Neuronal stem cell (in vitro differentiated cells): ENCODE measurements at places on chromosomes 3 and 15.

DNA sequence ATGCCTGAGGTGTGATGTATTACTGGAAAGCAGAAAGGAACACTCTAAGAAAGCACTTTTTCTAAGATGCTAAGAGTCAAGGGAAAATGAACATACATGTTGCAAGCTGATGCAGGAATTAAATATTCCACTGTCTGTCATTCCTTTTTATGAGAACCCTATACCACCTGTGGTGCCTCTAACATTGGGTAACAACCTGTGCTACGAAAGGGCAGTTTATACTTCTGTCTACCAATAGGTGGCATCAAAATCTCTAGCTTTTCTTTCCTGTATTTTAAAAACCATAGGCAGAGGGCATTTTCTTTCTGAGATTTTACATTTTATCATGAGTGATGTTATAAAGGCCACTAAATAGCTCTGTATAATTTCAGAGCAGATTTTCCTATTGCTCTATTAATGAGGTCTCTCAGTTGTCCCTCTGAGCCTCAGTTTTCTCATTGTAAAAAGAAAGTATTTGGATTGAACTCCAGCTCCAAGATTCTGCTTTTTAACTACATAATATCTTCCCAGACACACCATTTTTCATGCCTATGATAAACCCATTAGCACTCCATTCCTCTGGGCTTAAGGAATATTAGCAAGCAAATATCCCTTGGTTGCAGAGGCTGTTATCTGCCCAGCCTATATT, 3.5 kb upstream of the CPNE4 start:
- DNase-seq = no peak

DNA sequence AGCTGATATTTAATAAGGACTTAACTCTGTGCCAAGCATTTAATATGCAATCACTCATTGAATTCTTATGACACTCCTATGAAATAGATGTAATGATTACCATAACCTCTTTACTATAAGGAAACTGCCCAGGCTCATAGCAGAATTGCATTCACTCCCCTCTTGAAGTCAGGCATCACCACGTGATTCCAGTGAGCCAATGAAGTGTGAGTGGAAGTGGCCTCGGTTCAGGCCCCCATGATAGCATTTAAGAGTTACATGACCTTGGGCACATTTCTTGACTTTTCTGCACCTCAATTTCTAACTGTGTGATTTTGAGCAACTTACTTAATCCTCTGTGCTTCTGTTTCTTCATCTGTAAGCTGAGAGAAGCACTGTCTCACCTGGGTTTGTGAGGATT, 62.8 kb upstream of the CLDN18 start:
- DNase-seq = no peak

DNA sequence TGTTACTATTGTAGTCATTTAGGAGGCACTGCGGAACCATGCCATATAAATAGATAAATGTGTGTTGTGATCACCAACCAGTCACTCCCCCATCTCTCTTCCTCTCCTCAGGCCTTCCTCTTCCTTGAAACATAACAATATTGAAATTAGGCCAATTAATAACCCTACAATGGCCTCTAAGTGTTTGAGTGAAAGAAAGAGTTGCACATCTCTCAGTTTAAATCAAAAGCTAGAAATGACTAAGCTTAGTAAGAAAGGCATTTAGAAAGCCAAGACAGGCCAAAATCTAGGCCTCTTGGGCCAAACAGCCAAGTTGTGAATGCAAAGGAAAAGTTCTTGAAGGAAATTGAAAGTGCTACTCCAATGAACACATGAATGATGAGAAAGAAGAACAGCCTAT, 8.1 kb upstream of the DNASE1L3 start:
- no peak for DNase-seq

- DNase-seq = no peak
Observed at GRCh38 chr3:126109146-126109879, 25.4 kb upstream of the SLC41A3 start.

DNA sequence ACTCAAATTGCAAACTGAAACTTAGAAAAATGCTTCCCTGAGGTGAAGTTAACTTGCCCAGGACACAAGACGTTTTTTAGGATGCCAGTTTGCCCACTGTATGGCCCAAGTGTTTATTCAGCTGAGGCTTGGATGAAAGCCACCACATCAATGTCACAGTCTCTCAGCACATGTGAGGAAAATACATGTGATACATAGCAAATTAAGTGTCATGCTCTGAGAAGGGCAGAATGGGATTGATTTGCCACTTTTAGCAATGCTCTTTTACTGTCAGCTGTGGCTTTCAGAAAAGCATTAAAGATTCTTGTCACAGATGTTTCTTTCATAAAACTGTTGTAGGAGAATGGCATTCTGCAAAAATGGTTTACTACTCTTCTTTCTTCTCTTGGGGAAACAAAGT, 165.5 kb downstream of the ZIC1 start:
- DNase-seq = no peak

GRCh38 chr3:45409921-45410320, 21.5 kb downstream of the LARS2 start:
- DNase-seq = no peak

DNA sequence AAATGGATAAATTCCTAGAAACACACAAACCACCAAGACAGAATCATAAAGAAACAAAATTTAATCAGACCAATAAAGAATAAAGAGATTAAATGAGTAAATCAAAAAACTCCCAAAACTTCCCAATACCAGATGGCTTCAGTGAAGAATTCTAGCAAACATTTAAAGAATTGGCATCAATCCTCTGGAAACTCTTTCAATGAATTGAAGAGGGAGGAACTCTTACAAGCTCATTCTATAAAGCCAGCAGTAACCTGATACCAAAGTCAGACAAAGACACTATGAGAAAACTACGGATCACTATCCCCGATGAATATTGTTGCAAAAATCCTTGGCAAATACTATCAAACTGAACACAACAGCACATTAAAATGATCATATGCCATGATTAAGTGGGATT, 81.9 kb upstream of the SLCO2A1 start:
- DNase-seq = peak; percentile 12

DNA sequence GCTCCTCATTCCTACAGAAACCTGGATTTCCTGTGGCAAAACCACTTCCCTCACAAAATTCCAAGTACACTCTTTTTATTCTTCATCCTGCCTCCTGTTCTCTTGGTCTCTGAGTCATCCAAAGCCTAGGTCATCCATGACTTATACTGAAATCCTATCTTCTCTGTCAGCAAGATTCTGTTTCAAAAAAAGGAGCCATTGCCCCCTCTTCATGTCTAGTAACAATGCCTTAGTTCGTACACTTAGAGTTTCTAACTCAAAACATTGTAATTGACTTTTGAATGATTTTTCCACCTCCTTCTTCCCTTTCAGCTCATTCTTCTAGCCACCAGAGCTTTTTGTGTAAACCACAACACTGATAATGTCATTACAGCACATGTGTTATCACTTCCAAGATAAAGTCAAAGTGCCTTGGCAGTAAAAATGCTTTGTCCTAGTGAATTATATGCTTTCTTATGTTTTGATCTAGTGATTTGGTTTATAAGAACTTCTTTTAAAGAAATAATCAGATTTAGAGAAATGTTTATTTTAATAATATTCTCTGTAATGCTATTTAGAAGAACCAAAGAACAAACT, 256.5 kb upstream of the NECTIN3 start:
- no peak for DNase-seq

DNA sequence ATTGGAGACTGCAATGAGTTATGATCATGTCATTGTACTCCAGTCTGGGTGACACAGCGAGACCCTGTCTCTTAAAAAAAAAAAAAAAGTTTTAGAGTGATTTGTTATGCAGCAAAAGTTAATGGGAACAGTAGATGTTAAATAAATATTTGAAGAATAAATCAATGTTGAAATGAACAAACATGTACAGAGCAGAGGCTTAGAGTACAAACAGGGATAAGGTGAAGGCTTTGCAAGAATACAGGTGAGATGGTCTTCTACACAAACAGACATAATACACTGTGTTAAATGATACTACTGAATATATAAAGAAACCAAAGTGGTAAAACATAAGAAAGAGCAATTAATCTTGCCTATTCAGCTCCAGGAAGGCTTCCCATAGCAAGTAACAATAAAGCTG, 265.4 kb downstream of the CNTN3 start:
- no peak for DNase-seq

DNA sequence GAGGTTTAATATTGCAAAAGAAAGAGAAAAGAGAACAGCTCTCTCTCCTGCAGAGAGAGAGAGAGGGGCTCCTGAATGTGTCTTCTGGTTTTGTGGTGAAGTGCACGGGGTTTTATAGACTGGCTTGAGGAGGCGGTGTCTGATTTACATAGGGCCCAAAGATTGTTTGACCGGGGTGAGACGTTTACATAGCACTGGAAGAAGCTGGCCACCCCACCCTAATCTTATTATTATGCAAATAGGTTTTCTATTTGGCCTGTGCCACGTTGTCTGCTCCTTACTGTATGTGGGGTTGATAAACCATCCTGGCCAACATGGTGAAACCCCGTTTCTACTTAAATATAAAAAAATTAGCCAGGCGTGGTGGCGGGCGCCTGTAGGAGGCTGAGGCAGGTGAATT, 268.6 kb downstream of the SV2B start:
- DNase-seq = no peak

GRCh38 chr15:71804226-71804625, 6.1 kb upstream of the NR2E3 start:
- DNase-seq = no peak

- DNase-seq = no peak
Observed at GRCh38 chr3:40396406-40396805, 9.4 kb downstream of the ENTPD3 start.

- no peak for DNase-seq
Observed at GRCh38 chr3:16808393-16809107, 76.2 kb upstream of the PLCL2 start.
